SJSA1 (cell line): ENCODE measurements at places on chromosomes 13 and 19.

DNA sequence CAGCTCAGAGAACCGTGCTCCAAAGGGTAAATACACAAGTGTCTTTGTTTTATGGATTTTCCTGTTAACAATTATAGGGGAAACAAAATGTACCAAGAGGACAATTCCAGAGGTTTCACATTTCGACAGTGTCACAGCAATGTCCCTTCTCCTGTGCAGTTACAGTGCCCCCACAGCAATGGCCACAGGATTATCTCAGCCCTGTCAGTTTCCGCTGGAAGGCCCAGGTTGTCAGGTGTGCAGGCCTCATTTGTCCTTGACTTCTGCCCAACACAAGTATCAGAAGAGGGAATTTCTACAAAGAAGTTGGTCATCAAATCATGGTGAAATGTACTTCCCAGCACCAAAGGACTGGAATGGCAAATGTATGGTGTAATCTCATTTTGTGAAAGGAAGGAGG, 11.2 kb upstream of the N4BP2L2 start:
- no peak for DNase-seq

DNA sequence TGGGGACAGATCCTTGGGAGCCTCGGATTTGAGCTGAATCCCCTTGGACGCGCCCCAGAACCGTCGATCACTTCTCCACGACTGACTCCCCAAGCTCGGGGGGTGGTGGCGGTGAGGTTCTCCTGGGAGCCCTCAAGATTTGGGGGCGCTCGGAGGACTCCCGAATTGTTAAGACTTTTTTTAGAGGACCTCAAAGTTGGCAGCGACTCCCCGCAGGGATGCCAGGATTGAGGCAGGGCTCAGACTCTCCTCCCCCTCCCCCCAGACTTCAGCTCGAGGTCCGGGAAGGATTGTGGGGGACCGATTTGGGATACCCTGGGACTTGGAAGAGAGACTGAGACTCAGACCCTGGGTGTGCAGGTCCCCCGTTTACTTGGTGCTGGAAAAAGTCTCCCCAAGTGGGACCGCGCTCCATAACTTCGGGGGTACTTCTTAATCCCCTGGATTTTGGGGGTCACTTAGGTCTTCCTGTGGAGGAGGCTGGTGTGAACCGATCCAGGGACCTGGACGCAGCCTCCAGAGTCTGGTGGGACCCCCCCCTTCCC, 665 bp downstream of the VASP start:
- DNase-seq: no peak

- DNase-seq: peak; percentile 72
Measured at GRCh38 chr13:99289674-99290337, 17.4 kb downstream of the GPR183 start.

- no peak for DNase-seq
Measured at GRCh38 chr19:2477732-2478191, 1.8 kb downstream of the GADD45B start.

DNA sequence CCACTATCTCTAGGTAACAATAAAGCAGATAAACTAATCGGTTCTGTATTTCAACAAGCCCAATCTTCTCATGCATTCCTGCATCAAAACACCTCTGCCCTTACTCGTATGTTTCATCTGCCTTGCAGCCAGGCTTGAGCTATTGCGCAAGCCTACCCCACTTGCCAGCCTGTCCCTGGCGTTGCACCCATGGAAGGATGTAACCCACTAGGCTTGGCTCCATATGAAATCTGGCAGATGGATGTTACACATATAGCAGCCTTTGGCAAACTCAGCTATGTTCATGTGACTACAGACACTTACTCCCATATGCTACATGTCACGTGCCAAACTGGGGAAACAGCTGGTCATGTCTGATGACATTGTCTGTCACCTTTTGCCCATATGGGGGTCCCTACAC, 11.9 kb upstream of the ZNF549 start:
- no peak for DNase-seq

- DNase-seq: no peak
Measured at GRCh38 chr13:35894636-35895035, 236.5 kb downstream of the DCLK1 start.

- no peak for DNase-seq
Measured at GRCh38 chr13:33197541-33197971, 88.0 kb downstream of the STARD13 start.

- peak; percentile 90 for DNase-seq
Measured at GRCh38 chr19:10193790-10194499, 808 bp downstream of the DNMT1 start.

- peak; percentile 35 for DNase-seq
Measured at GRCh38 chr19:1400281-1401137, 833 bp downstream of the GAMT start.

DNA sequence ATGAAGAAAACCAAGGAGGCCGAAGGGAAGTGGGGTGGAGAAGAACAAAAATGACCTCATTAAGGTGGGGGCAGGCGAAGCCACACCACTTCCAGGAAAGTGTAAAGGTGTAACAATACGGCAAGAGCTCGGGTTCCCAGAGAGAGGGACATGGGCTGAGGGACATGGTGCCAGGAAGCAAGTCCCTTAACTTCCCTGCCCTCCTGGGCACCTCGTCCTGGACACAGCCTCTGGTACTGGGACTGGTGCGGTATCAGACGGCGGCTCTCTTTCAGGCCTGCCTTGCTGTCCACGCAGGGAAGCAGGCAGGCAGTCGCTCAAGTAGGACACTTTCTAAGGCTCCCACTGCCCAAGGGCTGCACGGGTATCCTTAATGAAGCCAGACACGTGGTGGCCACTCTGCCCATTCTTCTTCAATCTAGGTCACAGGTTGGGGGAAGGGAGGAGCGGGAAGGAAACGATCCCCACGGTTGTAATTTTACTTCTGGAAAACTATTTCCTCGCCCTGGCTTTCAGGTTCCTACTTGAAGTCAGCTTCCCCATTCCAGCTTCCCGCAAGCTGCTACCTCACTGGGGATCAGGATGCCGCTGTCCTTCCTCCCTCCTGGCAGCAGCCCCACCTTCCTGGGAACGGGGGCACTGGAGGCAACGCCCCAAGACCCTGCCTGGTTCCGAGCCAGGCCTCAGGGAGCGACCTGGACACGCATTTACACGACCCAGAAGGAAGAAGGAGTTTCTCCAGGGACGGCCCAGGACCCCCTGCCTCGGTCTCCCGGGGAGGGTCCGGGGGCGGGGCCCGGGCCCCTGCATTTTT, 1.2 kb downstream of the AP3D1 start:
- no peak for DNase-seq

- DNase-seq: no peak
Measured at GRCh38 chr19:36113894-36114720, 568 bp downstream of the POLR2I start.

GRCh38 chr13:53351021-53351420, 322.4 kb downstream of the OLFM4 start:
- no peak for DNase-seq

DNA sequence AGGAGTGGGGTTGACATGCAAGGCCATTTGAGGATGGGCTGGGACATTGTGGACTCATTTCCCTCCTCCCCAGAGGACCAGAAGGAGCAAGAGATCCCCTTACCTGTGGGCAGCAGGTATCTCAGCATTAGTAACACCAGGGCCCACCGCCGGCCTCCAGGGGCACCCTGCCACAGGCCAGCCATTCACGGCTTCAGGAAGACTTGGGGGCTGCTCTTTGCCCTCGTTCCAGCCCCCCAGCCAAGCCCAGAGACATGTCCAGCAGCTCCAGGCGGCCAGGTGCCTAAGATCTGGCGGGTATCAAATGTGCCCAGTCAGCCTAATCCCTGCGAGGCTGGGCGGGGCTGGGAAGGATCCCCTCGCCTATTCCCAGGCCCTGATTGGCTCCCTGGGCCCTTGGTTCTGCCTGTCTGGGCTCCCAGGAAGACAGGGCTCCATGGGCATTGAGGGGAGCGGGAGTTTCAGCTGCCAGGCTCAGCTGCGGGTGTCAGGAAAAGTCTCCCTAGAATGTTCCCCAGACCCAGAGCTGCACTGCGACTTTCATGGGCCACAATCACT, 21.3 kb upstream of the OR1M1 start:
- DNase-seq: no peak

DNA sequence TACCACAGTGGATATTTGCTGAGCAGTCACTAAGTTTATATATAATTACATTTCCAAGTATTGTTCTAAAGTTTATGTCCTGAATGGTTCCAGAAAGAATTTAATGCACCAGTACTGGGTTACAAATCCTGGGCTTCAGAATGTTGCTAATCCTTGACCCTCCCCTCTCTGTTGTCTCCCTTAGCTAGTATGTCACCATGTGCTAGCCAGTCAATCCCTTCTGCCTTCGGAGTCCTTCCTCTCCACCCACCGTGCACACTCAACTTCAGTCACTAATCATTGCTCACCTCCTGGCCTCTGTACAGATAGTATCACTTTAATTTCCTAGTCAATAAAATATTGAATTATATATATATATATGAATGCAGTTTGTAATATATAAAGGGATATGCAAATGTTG, 7.5 kb downstream of the FAM124A start:
- no peak for DNase-seq

GRCh38 chr19:46069806-46070341, 29.1 kb upstream of the IGFL4 start:
- DNase-seq: peak; percentile 52

- no peak for DNase-seq
Measured at GRCh38 chr19:29841209-29841558, 29.4 kb downstream of the CCNE1 start.

GRCh38 chr13:82661126-82661525, 1221.1 kb downstream of the SLITRK1 start:
- DNase-seq: no peak

- no peak for DNase-seq
Measured at GRCh38 chr13:79282976-79283375, 123.1 kb downstream of the RBM26 start.

- peak; percentile 92 for DNase-seq
Measured at GRCh38 chr19:45632468-45633196, 6.6 kb downstream of the EML2 start.

DNA sequence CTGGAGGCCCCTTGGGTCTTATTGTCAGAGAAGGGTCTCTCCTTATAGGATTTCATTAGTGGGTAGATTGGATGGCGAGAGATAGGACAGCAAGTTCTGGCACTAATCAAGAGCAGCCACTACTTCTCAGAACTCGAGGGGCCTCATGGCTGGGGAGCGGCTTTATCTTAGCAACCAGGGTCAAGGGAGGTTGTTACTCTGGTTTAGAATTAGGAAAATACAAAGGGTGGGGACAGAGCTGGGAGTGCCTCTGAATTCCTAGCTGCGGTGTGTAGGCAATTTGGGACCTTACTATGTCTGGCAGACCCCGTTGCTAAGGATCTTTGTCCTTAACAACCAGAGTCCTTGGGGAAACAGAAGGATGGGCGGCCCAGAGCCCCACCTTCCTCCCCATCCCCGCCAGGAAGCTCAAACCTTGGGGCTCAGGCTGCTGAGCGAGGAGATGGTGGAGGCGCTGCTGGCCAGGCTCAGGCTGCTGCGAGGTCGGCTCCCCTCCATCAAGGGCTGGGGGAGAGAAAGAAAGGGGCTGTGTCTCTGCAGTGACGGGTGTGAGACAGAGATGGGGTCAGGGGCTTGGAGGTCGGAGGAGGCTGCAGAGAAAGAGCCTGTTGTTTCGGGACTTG, 1.2 kb downstream of the PLEKHA4 start:
- no peak for DNase-seq

GRCh38 chr19:58054901-58055874, 3.9 kb upstream of the ZNF135 start:
- no peak for DNase-seq

DNA sequence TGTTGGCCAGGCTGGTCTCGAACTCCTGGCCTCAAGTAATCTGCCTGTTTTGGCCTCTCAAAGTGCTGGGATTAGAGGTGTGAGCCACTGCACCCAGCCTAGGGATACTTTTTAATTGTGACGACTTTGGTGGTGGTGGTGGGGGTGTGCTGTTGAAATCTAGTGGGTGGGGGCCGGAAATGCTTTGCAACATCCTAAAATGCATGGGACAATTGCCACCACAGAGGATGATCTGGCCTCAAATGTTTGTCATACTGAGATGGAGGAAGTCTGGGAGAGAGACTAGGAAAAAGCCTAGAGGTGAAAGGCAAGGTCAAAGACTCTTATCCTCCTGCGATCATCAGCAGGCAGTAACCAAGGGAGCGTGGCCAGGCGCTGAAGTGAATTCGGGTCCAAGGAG, 1.4 kb downstream of the NWD1 start:
- no peak for DNase-seq
